Right ventricle myocardium superior (tissue), 1 donor: ENCODE measurements at places on chromosomes 5 and 9. TPM values are rescaled to one million over a fixed set of nuclear protein-coding genes. Genes with fewer than 3 reads are reported as not detected.

- no peak for DNase-seq
Observed at GRCh38 chr5:102955488-102955887, 164.4 kb downstream of the GIN1 start.

DNA sequence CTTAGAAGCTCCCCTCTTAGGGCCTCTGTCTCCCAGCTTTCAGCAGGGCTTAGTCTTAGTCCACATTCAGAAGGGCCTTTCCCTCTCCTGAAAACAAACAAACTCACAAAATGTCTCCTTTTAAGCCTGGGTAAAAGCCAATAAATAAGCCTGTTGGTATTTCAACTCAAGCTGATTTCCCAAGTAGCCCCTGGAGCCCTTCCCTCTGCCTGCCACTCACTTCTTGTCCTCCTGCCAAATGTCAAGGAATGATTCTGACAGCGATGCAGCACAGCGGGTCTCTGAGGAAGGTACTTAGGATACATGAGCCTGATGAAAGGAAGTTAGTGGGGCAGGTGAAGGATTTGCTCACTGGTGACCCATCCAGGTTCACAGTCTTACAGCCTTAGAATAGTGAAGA is 210.5 kb downstream of the PJA2 start:
- no peak for DNase-seq

- DNase-seq = no peak
Observed at GRCh38 chr9:18568973-18569372, 95.0 kb downstream of the ADAMTSL1 start.

Gene TRIP13
- 0.48 TPM for total RNA-seq

GRCh38 chr5:57042524-57042931 is 90.6 kb upstream of the MIER3 start:
- no peak for DNase-seq

DNA sequence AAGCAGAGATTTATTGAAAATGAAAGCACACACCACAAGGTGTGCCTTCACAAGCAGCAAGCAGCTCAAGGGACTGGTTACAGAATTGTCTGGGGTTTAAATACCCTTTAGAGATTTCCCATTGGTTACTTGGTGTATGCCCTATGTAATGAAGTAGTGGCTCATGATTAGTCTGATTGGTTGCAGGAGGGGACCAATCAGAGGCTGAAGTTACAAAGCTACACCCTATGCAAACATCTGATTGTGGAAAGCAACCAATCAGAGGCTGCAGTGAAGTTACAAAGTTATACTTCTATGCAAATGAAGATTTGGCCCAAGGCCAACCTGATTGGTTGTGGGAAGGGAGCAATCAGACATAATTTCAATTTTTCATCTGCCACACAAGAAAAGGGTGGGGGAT is 119.9 kb downstream of the C9orf152 start:
- no peak for DNase-seq

DNA sequence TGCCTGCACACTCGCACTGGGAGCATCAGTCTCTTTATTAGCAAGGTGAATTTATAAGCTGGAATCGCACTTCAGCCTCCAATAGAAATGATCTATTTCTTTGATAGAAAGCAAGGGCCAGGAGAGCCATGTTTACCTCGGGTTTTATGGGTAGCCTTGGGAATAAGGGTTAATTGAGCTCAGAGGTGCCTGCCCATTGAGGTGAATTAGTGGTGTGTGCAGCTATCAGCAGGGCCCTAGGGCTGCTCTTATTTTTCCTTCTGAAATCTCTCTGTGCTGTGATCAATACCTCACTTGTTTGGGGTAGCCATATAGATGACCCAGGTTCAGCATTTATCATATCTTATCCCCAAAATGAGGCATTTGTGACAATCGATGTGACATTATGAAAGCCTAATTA is 297.8 kb downstream of the EBF1 start:
- DNase-seq = no peak

Gene CETN3
- 27.4 TPM for total RNA-seq

DNA sequence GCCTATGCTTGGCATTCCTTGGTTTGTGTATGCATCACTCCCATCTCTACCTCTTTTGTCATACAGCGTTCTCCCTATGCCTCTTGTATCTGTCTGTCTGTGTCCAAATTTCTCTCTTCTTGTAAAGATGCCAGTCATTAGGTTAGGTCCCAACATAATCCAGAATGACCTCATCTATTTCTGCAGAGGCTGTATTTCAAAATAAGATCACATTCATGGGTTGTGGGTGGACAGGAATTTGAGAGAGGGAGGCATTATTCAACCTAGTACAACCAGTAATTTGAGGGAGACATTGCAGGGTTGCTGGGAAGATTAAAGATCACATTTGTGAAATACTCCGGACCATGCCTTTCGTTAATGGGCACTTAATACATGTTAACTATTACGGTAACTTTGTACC is 155.0 kb downstream of the MAN2A1 start:
- no peak for DNase-seq

- DNase-seq = peak; percentile 43
Observed at GRCh38 chr5:65730910-65731309, 8.9 kb downstream of the NLN start.

- no peak for DNase-seq
Observed at GRCh38 chr9:82784589-82784988, 278.4 kb downstream of the RASEF start.

- DNase-seq = no peak
Observed at GRCh38 chr5:107100121-107100520, 570.6 kb downstream of the EFNA5 start.

- DNase-seq = no peak
Observed at GRCh38 chr9:118594428-118594827, 774.8 kb downstream of the BRINP1 start.

- DNase-seq = no peak
Observed at GRCh38 chr5:68368311-68369022, 152.9 kb downstream of the PIK3R1 start.
